Islet precursor cell (in vitro differentiated cells): ENCODE measurements at places on chromosomes 12 and 14.

- no peak for DNase-seq
Observed at GRCh38 chr12:115857923-115858322, 419.6 kb downstream of the MED13L start.

- DNase-seq, result no peak
Observed at GRCh38 chr12:33514893-33515292, 75.3 kb upstream of the SYT10 start.

DNA sequence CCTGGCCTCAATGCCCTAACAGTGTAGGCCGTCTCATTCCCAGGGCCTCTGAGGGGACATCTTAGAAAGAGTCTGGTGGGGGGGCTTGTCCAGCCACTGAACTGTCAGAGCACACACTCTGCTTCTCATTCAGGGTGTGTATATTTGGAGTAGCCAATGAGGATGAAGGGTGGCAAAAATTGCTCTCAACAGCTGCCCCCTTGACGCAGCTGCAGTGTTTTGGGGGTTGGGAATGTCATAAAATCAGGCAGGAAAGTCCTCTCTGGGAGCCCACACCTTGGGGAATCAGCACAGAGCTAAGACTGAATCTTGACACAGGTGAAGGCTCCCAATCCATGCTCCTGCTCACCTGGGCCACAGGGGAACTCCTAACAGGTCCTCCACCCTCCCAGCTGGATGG is 1.5 kb downstream of the RASAL1 start:
- DNase-seq, result no peak

DNA sequence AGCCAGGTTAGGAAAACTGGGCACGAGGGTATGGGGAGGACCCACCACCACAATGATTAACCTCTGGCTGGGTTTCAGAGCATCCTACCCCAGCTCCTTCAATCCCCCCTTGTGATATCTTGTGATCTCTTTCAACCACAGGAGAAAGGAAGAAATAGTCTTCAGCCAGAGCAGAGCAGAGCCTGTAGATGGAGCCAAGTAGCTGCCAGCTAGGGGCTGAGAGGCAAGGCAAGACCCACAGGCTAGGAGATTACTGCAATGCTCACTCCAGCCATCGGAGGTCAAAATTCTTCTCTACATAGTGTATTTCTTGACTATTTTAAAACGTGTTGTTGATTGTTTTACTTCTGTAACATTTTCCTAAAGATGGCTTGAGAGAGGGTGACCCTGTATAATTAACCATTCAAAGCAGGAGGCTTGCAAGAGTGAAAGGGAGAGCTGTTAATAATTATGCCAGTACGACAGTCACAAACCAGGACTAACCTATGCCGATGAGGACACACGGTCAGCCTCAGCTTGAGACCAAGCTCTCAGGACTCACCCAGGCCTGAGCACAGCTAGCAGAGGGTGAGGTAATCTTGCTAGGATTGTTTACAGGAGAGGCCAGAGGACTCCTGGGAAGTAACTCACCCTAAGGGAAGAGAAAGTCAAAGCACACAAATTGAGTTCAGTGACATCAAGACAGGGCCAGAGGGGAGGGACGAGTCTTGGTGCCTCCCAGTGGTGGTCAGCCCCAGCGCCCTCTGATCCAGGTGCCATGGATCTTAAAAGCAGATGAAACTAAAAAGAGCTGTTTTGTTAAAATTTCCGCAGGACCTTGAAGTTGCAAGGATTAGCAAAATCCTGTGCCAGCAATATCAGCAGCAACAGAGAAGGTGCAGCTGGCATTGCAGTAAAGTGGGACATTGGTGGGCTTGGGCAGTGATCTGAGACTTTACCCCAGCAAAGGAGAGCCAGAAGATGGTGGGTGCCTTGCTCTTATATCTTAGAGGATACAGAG is 29.8 kb upstream of the CDKN3 start:
- DNase-seq, result peak; percentile 84

- no peak for DNase-seq
Observed at GRCh38 chr14:79167957-79168356, 997.8 kb downstream of the NRXN3 start.

GRCh38 chr14:72632727-72633126 is 261.2 kb downstream of the DPF3 start:
- no peak for DNase-seq

DNA sequence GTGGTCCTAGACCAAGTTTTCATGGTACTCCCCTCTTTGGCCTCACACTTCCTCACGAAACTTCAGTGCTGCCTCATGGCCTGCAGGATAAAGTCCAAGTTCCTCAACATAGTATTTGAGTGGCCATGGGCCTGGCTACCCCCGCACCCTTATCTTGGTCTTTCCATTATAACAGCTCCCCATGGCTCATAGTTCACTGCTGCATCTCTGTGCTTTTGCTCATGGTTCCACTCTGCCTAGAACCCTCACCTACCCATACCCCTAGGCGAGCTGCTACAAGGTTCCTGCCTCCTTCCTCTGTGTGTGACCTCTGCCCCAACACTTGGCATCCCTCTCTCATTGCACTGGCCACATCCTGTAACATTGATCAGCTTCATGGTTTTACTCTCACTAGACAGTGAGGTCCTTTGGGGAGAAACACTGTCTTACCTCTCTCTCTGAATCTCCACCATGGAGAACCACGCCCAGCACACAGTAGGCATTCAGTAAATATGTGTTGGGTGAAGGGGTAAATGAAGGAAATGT is 158.9 kb downstream of the GPR65 start:
- no peak for DNase-seq

DNA sequence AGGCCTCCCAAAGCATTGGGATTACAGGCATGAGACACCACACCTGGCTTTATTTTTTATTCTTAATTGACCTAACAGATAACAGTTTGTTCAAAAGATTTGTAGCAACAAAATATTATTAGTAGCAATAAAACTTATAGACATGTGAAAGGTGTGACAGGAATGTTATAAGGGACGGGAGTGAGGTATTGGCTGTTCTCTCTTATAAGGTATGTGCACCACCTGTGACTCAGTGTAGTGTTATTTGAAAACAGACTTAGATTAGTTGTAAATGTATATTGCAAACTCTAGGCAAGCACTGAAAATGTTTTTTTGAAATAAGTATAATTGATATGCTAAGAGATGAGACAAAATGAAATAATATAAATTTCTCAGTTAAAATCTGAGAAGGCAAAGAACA is 57.8 kb downstream of the KLRG1 start:
- DNase-seq, result no peak

GRCh38 chr14:61557262-61557661 is 138.1 kb upstream of the HIF1A start:
- DNase-seq, result no peak

GRCh38 chr12:42946871-42947381 is 357.4 kb upstream of the PRICKLE1 start:
- no peak for DNase-seq

- peak; percentile 65 for DNase-seq
Observed at GRCh38 chr14:23376482-23377197, at the start of gene CMTM5. TSS of gene CMTM5 (plus strand) at chr14:23377046. CDS start at chr14:23377252, 206 bp downstream.

- peak; percentile 65 for DNase-seq
Observed at GRCh38 chr12:12017798-12018197, 52.9 kb upstream of the BCL2L14 start.

GRCh38 chr14:57559576-57559975 is 65.9 kb upstream of the CCDC198 start:
- no peak for DNase-seq

DNA sequence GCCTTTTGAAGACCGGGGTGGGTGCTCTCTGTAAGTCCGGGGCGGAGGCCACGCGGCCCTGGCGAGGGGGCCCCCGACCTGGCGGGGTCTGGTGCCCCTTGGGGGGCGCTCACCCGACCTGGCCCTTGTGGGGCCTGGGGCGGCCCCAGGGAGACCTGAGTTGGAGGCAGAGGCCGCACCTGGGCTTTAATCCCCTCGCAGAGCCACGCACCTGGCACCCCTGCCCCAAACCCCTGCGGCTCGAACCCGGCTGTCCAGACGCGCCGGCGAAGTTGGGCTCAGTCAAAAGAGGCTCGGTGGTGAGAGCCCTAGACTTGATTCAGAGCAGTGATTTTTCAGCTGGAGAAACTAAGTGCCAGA is 267 bp downstream of the CFAP251 start:
- no peak for DNase-seq

DNA sequence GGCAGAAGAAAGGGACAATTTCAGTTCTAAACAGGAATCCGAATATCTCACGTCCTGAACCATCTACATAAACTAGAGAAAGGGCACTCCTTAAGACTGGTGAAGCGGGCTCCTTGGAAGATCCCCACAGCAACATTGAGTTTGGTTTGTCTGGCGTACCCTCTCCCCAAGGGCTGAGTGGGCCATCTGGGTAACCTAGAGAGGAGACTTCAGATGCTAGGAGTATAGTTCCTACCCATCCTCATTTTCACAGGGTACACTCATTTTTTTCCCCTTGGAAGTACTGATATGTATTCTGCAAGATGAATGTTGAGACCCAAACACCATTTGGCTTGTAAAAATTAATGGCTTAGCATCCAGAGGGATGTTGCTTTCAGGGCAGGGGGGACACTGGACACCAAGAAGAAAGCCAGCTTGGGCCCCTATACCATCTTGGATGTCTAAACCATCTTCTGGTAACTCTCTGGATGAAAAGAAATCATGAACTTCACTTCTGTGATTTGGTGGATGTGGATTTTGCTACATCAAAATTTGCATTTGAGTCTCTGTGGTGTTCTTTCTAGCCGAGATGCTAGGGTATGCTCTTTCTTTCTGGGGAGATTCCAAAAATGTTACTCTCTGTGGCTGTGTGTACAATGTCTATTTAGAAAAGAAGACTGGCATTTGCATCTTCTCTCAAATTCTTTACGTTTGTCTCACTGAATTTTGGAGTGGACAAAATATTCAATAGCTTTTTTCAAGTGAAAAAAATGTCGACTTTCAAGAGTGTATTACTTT is 97.7 kb downstream of the ETV6 start:
- no peak for DNase-seq

DNA sequence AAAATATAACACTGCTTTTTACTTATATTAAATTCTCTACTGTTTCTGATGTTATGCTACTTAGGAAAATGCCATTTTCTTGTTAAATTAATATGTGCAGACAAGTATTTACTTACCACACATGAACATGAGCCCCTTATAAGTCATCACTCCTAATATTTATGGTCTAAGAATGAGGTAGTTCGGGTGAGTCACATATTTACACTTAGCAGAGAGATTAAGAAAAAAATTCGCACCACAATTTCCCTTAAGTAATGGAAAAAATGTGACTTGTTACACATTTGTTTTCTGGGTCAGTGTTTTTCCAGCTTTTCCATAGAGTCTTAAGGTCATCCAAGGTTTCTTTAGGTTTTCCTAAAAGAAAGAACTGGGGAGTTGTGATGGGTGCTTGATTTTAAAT is 68.3 kb downstream of the RERG start:
- no peak for DNase-seq

DNA sequence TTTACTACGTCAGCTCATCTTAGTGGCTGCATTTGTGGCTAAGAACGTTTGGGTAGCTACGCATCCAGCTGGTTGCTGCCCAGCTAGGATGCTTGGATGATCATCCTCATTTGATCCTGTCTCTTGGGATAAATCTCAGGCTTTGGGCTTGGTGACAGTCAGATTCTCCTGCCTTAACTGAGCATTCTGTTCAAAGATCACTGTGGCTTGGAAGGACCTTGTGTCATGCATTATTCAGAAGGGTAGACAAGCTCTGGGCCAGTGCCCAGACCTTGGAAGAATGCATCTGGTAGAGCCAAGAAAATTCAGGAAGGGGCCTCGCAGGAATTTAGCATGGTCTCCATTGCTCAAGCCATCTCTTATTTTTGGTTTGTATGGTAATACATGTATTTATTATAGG is 188.4 kb downstream of the NRXN3 start:
- DNase-seq, result no peak

DNA sequence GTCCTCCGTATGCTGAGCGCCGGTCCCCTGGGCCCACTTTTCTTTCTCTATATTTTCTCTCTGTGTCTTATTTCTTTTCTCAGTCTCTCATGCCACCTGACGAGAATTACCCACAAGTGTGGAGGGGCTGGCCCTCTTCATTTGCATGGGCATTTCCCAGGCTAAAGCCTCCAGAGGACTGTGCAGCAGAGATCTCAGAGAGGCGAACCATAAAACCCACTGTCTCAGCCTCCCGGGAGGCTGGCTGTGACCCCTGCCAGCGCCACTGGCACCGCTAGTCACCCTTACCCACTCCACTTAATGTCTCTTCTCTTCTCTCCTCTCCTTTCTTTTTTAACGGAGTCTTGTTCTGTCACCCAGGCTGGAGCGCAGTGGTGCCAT is 7.1 kb upstream of the SERPINA9 start:
- no peak for DNase-seq

DNA sequence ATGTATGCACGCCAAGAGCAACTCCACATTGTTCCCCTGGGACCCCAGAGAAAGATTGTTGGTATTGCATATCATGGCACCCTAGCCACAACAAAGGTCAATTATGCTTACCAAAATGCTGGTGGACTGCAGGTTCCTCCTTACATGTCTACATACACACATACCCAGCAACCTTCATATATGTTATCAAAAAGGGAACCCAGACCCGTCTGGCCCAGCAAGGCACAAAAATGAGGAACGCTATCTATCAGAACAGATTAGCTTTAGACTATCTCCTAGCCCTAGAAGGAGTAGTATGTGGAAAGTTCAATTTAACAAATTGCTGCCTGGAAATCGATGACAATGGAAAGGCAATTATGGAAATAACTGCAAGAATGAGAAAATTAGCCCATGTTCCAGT is 61.5 kb downstream of the DHRS2 start:
- DNase-seq, result no peak

GRCh38 chr12:124470806-124471205 is 96.6 kb downstream of the NCOR2 start:
- DNase-seq, result no peak

- DNase-seq, result peak; percentile 94
Observed at GRCh38 chr12:52156757-52157565, 34.9 kb downstream of the KRT80 start.

GRCh38 chr14:95531473-95531872 is 3.4 kb upstream of the GLRX5 start:
- no peak for DNase-seq

GRCh38 chr12:94095618-94096017 is 52.8 kb upstream of the PLXNC1 start:
- DNase-seq, result no peak

GRCh38 chr14:102692334-102692733 is 84.9 kb upstream of the TRAF3 start:
- no peak for DNase-seq

- DNase-seq, result no peak
Observed at GRCh38 chr12:54213079-54213478, 24.3 kb upstream of the SMUG1 start.

- DNase-seq, result no peak
Observed at GRCh38 chr14:102827716-102828115, 50.5 kb downstream of the TRAF3 start.

DNA sequence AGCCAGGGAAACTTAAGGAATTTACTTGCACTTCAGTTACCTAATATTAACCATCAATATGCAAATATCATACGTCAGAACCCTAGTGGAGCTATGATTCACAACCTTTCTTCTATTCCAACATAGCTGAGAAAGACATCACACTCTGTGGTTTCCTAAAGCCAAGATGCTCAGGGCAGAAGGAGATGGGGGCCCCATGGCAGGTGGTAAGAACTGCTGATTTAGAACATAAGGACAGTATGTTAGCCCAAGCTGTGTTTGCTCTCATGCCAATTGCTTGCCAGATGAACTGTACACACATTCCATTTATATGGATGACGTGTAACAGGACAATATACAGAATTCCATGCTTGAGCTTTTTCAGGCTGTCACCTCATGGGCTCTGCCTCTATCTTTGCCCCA is 34.6 kb downstream of the HECTD4 start:
- DNase-seq, result no peak

- DNase-seq, result no peak
Observed at GRCh38 chr12:118418385-118419057, 42.2 kb downstream of the SUDS3 start.

- DNase-seq, result no peak
Observed at GRCh38 chr12:117538926-117539325, 177.5 kb upstream of the NOS1 start.
